ENCODE measurements at places on chromosomes 3 and 15.

DNA sequence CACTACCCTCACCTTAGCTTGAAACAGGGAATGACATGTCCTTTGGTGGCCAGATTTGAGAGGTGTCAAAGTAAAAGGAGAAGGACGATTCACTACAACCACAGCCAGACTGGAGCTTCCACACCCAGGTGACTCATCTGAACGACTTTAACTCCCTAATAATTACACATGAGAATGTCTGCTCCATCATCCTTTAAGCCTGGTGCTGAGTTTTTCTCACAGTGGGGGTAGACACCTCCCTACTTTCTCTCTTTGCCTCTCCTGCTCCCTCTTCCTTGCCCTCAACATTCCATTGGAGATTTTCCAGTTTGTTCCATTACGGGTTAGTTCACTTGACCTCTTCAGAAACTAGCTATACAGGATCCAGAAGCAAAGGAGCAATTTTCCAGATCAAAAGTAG is 154.3 kb upstream of the BHLHE40 start:
- DNase-seq: peak; percentile 86

DNA sequence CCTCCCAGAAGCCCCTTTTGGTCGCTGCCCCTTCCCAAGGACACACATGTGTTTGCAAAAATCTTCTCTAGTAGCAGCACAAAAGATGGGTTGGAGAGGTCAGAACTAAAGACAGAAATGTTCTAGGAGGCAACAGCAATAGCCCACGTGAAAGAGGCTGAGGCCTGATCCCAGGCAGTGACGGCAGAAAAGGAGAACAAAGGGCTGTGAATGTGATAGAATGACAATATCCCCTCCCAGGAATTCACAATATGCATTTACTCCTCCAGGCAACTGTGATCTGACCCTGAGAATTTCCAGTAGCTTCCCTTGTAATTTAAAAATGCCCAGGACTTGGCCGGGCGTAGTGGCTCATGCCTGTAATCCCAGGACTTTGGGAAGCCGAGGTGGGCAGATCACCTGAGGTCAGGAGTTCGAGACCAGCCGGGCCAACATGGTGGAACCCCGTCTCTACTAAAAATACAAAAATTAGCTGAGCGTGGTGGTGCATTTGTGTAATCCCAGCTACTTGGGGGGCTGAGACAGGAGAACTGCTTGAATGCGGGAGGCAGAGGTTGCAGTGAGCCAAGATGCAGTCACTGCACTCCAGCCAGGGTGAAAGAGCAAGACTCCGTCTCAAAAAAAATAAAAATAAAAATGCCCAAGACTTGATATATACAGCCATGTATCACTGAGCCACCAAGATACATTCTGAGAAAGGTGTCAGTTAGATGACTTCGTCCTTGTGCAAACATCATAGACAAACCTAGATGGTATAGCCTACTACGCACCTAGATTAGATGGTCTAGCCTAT is 43.6 kb upstream of the PIAS1 start:
- DNase-seq: no peak

DNA sequence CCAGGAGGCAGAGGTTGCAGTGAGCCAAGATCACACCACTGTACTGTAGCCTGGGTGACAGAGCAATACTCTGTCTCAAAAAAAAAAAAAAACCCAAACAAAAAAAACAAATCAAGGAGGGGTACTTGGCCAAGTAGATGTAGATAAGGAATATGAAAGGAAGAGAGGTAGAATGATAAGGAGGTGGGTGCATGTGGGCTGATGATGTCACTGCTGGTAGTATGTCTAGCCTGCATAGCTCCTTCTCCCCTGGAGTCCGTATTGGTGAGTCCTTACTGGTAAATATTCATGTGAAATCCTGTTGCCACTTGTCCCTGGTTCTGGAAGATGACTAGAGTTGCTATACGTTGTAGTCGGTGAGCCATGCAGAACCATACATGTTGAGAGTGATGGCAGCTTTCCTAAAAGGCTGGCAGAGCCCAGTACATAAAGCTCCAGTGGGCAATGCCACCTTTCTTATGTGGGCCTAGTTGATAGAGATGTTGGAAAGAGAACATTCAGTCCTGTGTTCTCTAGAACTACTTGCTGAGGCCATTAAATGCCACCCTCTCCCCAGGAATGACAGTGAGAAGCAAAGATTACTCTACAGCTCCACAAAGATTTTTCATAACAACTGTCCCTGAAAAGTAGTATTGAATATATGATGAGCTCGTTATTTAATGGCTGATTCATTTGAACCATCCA is 11.0 kb downstream of the KAT2B start:
- DNase-seq: no peak

GRCh38 chr15:75069301-75069925 is 46.0 kb downstream of the PPCDC start:
- no peak for DNase-seq

GRCh38 chr3:10352146-10352911 is 31.4 kb upstream of the SEC13 start:
- no peak for DNase-seq

GRCh38 chr3:141129541-141130011 is 78.4 kb downstream of the SPSB4 start:
- DNase-seq: no peak

DNA sequence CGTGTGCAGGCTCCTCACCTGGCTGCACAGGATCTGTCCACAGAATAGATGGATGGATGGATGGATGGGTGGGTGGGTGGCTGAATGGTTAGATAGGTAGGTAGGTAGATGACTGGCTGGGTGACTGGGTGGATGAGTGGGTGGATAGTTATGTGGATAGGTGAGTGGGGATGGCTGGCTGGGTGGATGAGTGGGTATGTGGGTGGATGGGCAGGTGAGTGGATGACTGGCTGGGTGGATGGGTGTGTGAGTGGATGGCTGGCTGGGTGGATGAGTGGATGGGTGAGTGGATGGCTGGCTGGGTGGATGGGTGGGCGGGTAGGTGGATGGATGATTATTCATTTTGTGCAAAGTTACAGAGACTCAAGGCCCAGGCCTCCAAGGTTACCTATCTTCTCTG is 172.9 kb upstream of the CTDSPL start:
- DNase-seq: no peak

GRCh38 chr3:124461838-124462632 is 268.2 kb upstream of the UMPS start:
- no peak for DNase-seq

DNA sequence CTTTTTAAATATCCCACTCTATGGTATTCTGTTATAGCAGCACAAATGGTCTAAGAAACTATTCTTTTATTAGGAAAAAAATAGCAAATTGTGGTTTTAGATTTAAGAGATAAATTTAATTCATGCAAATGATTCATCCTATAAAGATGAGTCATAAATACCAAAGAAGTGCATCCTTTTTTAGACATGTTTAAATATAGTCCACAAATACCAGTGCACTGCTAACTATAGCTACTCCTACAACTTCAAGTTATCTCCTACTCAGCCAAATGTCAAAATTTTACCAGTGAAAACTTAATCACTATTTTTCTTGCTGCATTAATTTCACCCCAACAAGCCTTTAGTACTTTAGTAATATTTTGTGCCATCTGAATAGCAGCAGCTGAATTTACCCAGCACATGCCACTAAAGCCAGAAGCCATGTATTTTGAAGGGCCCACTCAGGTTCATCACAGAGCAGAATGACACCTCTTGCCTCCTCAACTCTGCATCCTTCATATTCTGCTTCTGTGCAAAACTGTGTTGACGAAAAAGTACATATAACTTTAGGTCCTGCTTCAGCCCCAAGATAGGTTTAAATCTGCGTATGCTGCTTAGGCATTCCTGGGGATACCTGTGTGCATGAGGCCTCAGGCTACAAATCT is 24.9 kb downstream of the CX3CR1 start:
- peak; percentile 58 for DNase-seq

GRCh38 chr3:58948018-58948417 is 101.8 kb downstream of the CFAP20DC start:
- DNase-seq: no peak

GRCh38 chr15:90594301-90594738 is 64.6 kb downstream of the CRTC3 start:
- peak; percentile 66 for DNase-seq

- no peak for DNase-seq
Observed at GRCh38 chr15:31461911-31462480, 135.4 kb downstream of the KLF13 start.

GRCh38 chr15:65192016-65192415 is 6.9 kb upstream of the CLPX start:
- DNase-seq: peak; percentile 44

- DNase-seq: no peak
Observed at GRCh38 chr3:187025254-187025655, 94.9 kb downstream of the ST6GAL1 start.

GRCh38 chr3:195001961-195002861 is 268.7 kb downstream of the XXYLT1 start:
- peak; percentile 61 for DNase-seq

- DNase-seq: no peak
Observed at GRCh38 chr3:55090291-55090690, 162.4 kb upstream of the LRTM1 start.

DNA sequence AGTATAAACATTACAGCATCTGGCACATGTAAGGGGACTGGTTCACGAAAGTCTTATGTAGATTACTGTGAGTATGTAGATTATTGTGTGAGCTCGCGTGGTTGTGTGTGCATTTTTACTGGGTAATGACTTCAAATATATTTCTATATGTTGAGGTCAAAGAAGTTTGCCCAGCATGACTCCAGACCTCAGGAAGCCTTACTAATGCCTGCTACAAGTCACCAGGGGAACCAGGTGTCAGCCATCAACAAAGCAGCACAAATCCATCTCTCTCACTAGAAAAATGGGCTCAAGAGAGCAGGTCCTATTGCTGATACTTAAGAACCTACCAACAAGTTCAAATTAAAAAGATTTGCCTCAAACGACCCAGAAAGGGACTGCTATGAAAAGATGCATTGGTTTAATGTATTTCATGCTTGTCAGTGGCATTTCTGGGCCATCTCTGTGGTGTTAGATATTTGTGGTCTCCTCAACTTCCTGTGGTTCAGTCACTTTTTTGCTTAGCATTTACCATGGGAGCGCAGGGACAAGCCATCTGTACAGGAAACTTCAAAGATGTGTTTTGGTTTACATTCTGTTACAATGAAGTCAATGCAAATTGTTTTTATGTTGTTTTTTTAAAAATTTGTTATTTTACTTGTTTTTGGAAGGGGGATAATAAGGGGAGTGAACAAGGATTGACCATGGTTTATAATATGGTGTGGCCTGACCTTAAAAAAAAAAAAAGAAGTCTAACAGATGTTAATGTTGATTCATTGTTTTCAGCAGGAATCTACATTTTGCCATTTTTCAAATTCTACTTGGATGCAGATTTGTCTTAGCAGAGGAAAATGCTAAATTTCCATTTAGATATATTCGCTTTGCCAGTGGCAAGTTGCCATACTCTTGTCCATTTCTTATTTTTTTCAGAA is 172.1 kb upstream of the ADAMTS9 start:
- peak; percentile 17 for DNase-seq

GRCh38 chr3:142239421-142239820 is 14.0 kb upstream of the GK5 start:
- DNase-seq: no peak

DNA sequence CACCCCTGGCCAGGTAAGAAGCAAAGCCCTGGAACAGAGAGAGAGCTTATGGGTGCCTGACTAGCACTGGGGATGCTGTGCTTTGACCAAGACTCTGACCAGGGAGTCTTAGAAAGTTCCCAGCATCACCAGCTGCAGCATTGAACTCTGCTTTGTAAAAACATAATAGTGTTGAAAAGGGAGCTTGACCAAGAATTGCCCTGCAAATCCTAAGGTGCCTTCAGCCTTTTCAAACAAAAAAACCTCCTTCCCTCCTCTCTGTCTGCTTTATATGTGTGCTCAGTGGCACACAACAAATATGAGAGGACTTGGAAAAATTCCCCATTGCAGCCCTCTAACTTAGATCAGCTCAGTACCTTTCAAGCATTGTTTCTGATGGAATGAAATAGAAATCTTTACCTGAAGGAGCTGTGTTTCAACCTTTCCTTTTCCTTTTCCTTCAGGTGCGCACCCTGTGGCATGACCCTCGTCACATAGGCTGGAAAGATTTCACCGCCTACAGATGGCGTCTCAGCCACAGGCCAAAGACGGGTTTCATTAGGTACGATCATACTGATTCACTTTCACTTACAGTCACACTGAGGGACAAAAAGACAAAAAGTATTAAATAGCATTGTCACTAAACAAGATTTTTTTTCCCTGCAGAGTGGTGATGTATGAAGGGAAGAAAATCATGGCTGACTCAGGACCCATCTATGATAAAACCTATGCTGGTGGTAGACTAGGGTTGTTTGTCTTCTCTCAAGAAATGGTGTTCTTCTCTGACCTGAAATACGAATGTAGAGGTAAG is 13.0 kb downstream of the THBS1 start:
- DNase-seq: no peak

DNA sequence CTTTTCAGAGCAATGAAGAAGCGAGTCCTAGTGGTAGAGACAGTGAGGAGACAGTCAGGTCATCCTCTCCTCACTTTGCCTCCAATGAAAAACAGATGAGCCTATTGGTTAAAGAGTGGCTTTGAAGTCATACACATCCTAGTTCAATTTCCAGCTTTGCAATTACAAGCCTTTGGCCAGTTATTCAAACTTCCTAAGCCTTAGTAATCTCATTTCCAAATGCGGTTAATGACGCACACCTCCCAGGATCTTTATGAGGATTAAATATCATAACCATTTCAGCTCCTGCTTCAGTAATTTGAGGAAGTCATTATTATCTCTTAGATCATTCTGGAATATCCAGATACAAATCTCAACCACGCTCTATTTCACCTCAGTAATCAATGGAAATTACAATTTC is 10.0 kb upstream of the ST6GAL1 start:
- DNase-seq: no peak

- no peak for DNase-seq
Observed at GRCh38 chr3:13415997-13416793, 3.9 kb downstream of the NUP210 start.
